Smooth muscle cell of the brain vasculature (primary cell): ENCODE measurements at places on chromosomes 12 and 14.

DNA sequence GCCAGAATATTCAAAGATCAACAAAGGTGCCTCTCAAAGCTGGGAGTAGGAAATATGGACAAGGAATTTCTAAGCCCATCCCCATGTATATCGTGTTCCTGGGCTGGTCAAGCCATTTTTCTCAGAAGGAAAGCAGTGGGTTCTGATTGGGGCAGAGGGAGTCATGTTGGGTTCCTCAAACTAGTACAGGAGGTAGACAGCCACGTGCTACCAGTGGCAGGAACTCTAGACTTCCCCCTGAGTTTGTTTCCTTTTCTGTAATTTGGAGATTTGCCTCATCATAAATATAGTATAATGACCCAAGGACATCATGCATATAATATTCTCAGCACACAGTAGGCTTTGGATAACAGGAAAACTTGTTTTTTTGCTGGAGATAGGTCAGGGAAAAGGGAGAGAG is 16.4 kb upstream of the PLEKHH1 start:
- no peak for DNase-seq

- DNase-seq, result no peak
Observed at GRCh38 chr12:101642115-101643067, 47.6 kb downstream of the MYBPC1 start.

DNA sequence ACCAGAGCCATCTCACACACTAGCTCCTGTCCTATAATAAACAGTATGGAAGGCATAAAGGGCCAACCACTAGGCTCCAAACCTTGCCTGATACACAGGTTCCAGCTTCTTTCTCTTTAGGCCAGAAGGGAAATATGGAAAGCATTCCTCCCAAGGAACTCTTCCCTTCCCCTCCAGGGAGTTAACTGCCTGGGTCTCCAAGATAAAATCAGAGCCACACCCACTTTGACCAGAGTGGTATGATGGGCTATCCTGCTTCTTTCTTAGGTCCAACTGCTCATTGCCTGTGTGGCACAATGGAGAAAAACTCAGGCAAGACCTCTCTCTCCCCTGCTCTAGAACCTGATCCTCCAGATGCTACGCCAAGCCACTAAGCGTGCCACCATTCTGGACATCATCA is 2.1 kb downstream of the TSSK4 start:
- no peak for DNase-seq

DNA sequence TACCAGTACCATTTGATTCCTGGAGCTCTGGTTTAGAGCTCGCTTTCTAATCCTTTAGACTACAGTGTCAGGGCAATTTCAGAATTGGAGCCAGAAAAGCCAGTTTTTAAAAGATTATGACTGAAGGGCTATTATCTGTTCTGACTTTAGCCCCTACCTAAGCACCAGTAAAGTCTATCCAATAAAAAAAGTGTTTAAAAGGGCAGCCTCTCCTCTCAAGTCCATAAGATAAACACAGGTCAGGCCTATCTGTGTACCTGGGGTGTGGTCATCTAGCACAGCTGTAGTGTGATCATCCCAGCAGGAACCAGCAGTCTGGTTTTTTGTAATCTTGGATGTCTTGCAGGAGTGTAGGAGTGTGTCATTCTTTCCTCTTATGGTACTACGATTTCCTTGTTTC is 6.6 kb downstream of the APPL2 start:
- DNase-seq, result no peak

DNA sequence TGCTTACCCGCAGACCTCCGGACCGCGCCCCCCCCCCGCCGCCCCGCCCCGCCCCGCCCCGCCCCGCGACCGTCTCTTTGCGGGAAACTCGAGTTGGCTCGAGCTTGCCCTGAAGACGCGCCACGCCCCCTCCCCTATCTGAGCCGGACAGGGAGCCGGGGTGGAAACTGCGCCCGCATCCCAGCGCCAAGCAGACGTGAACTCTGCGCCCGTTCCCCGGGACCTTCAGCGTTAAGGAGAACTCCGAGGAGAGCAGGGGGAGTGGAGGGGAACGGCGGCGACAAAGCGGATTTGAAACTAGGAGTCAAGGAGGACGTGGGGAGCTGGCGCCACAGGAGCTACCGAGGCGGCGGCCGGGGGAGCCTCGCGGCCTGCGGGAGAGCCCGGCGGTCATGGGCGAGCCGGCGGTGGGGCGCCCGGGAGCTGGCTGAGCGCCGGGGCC is at the start of gene KCNK13:
TSS of gene KCNK13 (plus strand) at position 310 of the 442 bp plus-strand sequence. CDS start 212 bp downstream, outside the sequence.
- no peak for DNase-seq

- DNase-seq, result no peak
Observed at GRCh38 chr12:116002890-116003536, 274.5 kb downstream of the MED13L start.
